ENCODE measurements at places on chromosomes 11 and 22.

- no peak for DNase-seq
These were observed 38.7 kb downstream of the RTN3 start for GRCh38 chr11:63719987-63720386.

DNA sequence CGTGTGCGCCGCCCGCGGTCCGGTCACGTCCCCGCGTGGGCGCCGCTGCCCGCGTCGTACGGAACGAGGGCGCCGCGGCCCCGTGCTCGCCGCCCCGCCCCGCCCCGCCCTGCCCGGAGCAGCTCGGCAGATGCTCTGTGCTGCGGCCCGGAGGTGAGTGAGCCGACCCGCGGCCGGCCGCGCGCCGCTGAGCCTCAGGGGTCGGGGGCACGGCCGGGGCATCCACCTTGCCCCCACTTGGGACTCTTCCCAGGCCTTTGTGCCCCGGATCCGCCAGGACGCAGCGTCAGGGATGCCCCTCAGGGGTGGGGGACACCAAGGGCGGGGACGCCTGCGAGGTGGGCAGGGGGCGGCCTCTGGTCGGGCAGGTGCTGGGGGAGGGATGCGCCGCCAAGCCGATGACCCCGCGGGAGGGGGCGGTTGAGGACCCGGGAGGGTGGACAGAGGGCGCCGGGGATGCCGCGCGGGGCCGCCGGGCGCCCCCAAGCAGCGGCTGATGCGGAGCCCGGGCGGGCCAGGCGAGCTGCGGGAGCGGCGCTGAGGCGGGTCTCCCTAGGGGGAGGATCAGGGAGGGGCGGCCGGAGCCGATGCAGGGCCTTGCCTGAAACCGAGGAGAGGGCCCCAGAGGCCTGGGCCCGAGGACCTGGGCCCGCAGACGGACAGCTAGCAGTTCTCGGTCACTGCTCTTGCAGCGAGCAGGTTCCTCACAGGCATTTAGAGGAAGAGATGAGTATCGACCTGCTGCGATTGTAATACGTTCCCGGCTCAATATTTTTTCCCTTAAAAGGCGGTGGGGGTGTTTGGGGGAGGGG is at the start of gene GNAZ:
TSS of gene GNAZ (plus strand) at position 102 of the 812 bp plus-strand sequence. CDS start 25,177 bp downstream, outside the sequence.
- no peak for DNase-seq

- DNase-seq = no peak
These were observed 661.8 kb upstream of the B3GAT1 start for GRCh38 chr11:135073870-135074269.

DNA sequence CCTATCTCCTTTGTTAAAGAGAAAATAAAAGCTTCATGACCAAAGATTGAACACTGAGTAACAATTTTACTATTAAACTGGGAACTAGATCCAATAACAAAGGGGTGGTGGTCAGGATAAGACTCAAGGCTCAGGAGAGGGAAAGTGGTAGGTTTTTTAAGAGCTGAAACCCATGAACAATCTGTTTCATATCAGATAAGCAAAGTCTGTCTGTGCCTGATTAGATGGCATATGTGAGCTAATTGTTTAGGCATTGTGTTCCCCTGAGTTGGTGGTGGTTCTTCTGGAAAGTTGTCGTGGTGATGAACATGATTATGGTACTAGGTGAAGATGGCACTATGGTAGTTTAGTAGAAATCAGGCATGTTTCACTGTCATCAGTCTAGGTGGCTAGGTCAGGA is 24.4 kb downstream of the USP47 start:
- DNase-seq = no peak

GRCh38 chr11:114353443-114353842 is 46.9 kb downstream of the C11orf71 start:
- no peak for DNase-seq

DNA sequence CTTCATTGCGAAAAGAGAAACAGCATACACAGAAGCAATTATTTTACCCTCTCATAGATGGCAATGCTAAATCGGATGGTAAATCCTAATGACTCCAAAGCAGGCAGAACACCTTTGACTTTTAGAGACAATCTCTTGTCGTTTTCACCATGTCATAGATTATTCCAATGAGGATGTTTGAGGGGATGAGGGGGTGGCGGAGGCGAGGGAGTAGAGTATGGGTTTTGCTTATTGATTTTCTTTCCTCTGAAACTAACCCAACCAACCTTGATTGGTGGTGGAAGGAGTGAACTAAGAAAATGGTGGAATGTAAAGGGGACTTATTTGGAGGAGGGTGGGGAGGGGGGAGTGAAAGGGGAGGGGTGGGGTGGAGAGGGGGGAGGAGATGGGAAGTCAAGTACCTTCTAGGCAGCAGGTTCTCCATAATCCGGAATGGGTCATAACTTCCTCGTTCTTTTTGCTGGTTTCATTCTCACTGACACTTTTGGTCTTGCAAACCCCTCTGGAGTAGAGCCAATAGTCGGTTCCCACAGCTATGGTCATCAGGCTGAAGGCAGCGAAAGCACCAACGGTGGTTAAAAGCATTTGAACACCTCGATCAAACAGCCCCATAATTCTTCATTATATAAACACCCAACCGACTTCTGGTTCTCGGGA is 1.5 kb downstream of the CACNG2 start:
- DNase-seq = no peak

DNA sequence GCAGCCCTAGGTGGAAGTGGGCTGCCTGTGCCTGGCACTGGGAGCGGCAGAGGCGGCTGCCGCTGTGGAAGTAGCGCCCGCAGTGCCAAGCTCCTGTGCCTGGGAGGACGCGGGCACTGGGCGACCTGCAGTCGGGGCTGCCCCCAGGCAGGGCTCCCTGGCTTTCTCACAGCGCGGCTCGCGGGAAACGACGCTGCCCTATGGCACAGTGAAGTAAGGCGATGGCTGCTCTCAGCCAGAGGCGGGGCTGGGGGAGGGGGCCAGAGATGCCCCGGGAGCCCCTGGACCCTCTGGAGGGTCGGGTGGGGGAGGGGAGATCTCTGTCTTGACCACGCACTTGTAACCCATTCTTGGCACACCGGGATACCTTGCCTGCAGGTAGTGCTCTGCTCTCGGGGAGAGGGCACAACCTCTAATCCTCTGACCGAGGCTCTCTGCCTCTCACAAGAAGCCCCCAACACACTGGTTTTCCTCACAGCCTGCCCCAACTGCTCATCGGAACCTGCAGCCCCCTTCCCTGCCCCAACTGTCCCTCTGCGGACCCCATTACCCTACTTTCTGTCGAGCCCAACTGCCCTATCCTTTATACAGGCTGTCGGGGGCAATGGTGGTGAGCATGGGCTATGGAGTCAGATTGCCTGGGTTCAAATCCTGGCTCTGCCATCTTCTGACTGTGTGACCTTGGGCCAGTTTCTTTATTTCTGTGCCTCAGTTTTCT is 32.2 kb upstream of the TRIM29 start:
- DNase-seq = no peak

GRCh38 chr11:134763030-134763388 is 351.0 kb upstream of the B3GAT1 start:
- no peak for DNase-seq

DNA sequence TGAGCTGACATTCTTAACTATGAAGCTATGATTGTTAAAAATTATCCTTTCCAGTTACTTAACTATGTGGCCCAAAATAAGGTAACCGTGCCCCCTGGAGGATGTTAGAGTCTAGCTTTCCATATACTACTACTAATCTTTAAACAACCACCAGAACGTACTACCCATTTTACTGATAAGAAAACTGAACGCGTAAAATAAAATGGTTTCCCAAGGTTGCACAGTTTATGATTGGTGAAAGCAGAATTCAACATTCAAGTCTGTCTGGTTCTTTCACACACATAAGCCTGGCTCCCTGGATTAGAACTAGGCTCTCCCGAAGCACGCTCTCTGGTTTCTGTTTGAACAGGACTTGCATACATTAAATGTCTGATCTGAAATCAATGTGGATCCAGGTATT is 437.8 kb upstream of the CCDC90B start:
- DNase-seq = peak; percentile 57

- peak; percentile 46 for DNase-seq
These were observed 35.5 kb downstream of the BBOX1 start for GRCh38 chr11:27076121-27076589.

DNA sequence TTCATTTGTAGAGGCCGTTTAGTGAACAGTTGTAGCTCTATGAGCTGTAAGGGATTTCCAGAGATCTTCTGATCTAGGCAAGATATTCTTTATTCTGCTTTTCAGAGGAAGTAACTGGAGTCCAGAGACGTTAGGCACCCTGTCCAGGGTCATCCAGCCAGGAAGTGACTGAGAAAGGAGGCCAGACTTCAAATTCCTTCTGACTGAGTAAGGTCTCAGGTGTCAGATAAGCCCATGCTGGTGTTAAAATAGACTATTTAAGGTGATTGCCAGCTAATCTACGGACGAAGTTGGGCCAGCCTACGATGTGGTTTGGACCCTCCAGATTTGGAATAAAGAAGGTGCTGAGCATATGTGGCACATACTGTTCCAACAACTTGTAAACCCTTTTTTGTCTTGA is 54.6 kb downstream of the GRIK4 start:
- DNase-seq = no peak

DNA sequence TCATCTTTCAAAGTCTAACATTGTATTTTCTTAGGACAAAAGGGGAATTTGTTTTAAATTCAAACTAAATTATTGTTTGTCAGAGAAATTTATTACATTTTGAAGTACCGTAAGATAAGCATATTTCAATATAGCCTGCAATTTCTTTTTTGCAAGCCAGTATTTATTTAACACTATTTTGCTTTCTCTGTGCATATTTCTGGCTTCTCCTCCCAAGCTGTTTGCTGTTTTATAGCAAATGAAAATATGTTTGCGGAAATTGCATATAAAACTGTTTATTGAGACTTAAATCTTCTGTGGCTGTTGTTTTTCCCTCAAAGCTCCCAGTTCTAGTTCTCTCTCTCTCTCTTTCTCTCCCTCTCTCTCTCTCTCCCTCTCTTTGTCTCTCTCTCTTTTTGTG is 866.8 kb downstream of the FAM181B start:
- DNase-seq = no peak

GRCh38 chr11:125483592-125483991 is 12.5 kb downstream of the FEZ1 start:
- DNase-seq = no peak

Measured in ureter (tissue), 1 donor.